ENCODE measurements at places on chromosomes 1 and 21.

DNA sequence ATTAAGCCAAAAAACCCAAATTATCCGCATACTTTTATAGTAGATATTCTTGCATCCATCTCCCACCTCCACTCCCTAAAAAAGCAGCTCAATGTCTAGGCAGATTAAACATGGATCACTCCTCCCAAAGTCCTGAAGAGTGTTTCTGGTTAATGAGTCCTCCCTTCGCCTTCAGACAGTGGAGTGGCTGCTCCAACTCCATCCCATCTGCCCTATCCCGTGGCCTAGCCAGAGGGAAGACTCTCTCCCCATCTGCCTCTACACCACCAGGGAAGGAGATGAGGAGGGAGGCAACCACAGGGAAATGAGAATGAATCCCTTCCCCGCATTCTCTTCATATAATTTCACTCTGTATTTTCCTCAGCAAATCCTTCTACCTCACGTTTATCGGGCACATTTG is 103.8 kb downstream of the SLC45A1 start:
- no peak for DNase-seq

- no peak for DNase-seq
These were observed 35.2 kb downstream of the EXO1 start for GRCh38 chr1:241883159-241883558.

- no peak for DNase-seq
These were observed 1.4 kb upstream of the TLCD4 start for GRCh38 chr1:95115708-95116137.

- no peak for DNase-seq
These were observed 8.4 kb downstream of the CFAP126 start for GRCh38 chr1:161359291-161359690.

DNA sequence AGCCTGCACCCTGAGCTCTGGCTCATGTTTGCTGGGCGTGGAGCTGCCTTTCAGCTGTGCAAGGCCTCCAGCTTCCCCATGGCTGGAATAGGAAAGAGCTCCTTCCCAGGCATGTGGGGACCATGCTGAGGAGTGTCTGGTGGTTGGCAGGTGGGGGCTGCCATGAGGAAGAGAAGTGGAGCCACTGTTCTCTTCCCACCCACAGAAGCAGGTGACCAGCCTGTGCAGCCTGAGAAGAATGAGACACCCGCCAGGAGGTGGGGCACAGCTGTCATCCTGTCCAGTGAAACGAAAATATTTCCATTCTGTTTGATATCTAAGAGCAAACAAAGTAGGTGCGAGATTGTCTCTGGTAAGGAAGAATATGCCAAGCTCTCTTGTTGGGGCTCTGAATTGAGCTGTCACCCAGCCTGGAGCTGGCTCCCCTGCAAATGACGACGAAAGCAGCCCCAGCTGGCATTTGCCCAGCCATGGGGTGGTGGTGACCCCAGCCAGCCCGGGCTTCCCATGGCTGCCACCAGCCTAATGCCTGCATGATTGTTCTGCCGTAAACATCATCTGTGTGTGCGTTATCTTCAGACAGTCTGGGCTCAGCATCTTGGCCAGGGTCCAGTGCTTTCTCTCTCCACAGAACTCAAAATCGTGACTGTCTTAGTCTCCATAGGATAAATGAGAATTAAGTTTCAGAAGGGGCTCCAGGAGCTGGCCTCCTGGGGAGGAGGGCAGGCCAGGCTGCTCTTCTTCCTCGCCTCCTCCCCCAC is 429.8 kb upstream of the VAMP3 start:
- peak; percentile 61 for DNase-seq

GRCh38 chr1:154157520-154158306 is 2.8 kb upstream of the NUP210L start:
- DNase-seq, result no peak

DNA sequence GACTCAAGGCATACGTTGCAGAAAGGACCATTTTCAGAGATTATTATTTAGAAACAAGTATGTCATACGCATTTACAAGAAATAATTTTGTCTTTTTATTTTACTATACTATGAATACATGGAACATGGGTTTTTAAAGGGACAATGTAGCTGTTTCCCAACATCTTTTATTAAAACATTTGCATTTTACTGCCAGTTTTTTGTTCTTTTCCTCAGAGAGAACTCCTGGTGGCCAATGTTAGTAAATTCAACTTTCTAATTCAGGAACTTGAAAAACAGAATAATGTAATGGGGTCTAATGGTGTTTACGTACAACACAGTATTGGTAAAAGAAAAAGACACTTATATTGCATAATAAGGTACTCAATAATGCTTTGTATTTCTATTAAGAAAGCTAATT is 14.9 kb downstream of the PRDM2 start:
- no peak for DNase-seq

- DNase-seq, result no peak
These were observed 87.2 kb upstream of the CNIH3 start for GRCh38 chr1:224528900-224529299.

DNA sequence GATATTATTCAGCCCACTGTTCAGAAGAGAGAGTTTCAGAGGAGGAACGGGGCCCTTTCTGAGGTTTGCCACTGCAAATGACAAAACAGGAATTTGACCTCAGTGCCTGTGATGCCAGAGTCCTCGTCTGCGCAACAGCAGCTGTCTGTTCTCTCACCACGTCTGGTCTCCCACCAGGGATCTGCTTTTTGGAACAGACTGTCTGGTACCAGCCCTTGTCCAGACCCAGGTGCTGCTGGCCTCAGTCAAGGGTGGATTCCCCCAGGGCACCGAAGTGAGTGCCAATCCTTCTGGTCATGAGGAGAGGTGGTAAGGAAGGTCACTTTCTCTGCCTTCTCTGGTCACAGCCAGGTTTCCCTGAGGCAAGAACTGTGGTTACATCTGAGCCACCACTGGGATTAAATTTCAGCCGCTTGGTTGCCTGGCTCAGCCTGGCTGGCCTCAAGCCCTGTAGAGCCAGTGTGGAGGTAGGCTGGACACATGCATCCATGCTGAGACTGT is 2.3 kb upstream of the BCAN start:
- no peak for DNase-seq

GRCh38 chr1:99634971-99635624 is 10.8 kb upstream of the PALMD start:
- DNase-seq, result peak; percentile 28

DNA sequence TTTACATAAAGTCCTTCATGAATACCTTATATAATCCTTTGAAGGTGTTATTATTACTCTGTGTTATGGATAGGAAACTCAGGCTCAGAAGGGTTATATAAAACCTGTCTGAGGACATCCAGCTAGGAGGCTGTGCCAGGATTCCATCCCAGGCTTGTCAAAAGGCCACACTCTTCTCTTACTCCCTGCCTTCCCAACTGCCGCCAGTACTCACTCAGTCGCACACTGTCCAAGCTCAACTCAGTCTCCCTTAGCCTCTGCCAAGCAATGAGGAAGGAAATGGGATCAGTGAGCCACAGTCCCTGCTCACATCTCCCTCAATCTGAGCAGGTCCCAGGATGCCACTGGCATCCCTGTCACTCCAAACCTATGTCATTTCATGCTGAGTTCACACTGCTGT is 94.4 kb downstream of the NAV1 start:
- no peak for DNase-seq

DNA sequence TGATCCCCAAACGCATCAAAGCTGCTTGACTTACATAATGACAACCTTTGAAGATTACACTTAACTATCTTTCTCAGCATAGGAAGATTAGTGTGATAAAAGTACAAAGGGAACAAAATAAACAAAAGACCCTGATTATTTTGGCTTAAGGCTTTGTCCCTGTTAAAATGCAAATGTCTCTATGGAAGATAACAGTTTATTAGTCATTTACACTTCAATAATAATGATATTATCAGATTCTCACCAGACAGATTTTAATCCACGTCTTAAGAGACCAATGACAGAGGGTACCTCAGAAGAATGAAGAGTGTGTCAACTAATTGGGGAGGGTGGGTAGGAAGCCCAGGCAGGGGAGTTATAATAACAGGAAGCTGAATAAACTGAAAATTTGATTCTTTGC is 510.4 kb upstream of the PTBP2 start:
- no peak for DNase-seq

DNA sequence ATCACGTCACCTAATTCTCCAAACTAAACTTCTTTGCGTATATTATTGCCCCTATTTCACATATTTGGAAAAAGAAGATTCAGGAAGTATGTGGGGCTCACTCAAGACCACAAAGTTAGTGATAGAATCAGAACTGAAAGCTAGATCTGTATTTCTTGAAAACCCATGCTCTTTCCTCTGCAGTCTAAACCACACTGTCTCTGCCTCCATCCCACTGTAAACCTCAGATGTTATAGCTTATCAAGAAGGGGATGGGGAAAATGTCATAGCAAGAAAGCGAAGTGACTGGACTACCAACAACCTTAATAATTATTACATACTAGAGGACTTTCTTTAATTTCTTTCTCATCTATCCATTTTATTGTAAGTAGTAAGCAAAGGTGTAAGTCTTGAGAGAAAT is 257.7 kb upstream of the SGIP1 start:
- DNase-seq, result no peak

GRCh38 chr1:192858456-192858855 is 49.6 kb downstream of the RGS2 start:
- DNase-seq, result no peak

GRCh38 chr1:229217716-229218115 is 53.2 kb upstream of the RAB4A start:
- no peak for DNase-seq

GRCh38 chr1:200157715-200158114 is 130.2 kb downstream of the NR5A2 start:
- DNase-seq, result no peak

DNA sequence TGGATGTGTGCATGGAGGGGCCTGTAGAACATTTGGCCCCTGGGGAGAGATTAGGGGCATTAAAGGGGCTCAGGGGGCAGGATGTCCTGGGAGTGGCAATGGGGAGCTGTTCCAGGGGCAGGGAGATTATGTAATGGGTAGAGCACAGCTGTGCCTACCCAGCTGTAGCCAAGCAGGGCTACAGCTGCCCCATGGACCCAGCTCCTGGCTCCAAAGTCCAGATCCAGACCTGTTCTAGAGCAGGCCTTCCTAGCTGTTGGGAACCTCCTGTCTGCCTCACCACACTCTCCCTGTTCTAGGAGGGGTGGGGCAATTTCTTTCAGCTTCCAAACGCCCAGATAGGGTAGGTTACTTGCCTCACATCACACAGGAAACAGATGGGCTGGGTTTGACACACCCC is 5.6 kb downstream of the RPS6KA1 start:
- no peak for DNase-seq

DNA sequence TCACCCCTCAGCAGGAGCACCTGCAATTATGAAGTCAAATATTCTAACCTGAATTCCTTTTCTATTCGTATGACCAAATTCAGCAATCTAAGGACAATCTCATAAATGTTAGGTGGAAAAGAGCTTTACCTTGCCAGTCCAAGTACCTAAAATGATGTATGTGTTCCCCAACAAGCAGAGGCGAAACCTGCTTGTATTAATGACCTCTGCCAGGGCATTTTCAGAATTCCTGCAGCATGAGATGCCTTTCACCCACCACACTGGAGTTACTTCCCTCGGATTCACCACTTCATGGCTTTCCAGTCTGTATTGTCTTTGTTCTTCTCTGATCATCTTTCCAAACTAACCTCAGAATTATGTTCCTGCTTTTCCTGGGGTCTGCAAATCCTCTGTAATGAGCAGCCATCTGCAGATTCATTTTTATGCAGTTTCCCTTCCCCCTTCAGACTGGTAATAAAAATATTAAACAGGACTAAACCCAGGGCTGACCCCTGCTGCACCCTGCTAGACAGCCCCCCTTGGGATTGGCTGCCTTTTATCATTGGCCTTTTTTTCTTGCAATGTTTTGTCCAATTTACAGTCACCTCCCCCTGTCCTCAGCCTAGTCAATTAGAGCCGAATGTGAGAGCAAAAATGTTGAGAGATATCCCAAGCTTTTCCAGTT is 26.6 kb upstream of the CASQ2 start:
- DNase-seq, result no peak

- DNase-seq, result no peak
These were observed 92.6 kb upstream of the CASZ1 start for GRCh38 chr1:10888791-10889649.

- DNase-seq, result no peak
These were observed 5.1 kb upstream of the MYBPH start for GRCh38 chr1:203180611-203181330.

GRCh38 chr1:119554183-119554582 is 47.2 kb downstream of the HSD3B1 start:
- DNase-seq, result peak; percentile 87

DNA sequence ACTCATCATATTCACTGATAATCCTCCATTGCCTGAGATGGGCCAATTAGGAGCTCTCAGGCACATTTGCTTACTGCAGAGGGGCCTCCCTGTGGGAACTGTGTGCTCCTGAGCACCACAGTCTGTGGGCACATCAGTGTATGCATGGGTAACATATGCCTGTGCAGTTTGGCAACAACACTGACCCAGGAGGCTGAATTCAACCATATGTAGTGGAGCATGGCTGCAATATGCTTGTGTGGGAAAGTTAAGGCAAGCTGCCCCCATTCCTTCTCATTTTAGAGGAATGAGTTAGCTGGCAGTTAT is 11.8 kb upstream of the FMOD start:
- no peak for DNase-seq

GRCh38 chr21:19523061-19523460 is 1119.5 kb upstream of the TMPRSS15 start:
- DNase-seq, result no peak

DNA sequence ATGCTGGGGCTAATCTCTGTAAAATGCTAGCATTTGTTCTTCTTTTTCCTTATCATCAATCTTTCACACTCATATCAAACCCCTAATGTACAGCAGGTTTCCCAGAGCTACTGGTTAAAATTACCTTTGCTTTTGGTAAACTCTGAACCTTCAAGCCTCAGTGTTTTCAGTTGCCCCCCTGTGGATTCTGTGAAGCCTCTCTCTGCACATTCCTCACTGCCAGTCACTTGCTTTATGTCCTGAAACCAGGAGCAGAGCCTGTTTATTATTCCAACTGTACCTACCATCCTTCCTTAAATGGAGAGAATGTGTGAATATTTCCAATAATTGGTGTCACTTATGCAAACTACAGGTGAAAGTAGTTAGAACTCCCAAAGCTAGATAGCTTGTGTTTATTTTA is 134.2 kb downstream of the NEK7 start:
- no peak for DNase-seq

- peak; percentile 36 for DNase-seq
These were observed 38.4 kb upstream of the RBM34 start for GRCh38 chr1:235199441-235199840.
